ENCODE measurements at places on chromosomes 3 and 15. TPM values are rescaled to one million over a fixed set of nuclear protein-coding genes. Genes with fewer than 3 reads are reported as not detected.

DNA sequence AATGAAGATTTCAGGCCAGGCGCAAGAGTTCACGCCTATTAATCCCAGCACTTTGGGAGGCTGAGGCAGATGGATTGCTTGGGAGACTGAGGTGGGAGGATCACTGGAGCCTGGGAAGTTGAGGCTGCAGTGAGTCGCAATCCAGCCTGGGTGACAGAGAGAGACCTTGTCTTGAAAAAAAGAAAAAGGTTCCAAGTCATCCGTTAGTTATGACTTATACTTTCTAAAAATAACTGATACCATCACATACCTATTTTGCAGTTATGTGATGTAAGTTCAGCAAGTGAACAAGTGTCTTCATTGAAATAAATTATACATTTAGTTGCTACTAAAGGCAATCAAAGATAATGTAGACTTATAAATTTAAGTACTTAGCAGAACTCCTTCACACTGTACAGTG, 22.1 kb downstream of the CLPX start:
- DNase-seq: no peak
- no peak overlapping the region for H3K4me3 ChIP-seq
- H3K4me1 ChIP-seq: no peaks in the 10 kb centered on the region

- H3K36me3 ChIP-seq: no peaks in the 10 kb centered on the region
- H3K27ac ChIP-seq: no peak overlapping the region
- DNase-seq: peak; percentile 57
- H3K27me3 ChIP-seq: no peaks in the 10 kb centered on the region
- H3K4me1 ChIP-seq: no peaks in the 10 kb centered on the region
- H3K4me3 ChIP-seq: no peak overlapping the region
Measured at GRCh38 chr3:152222327-152222726, 46.4 kb upstream of the MBNL1 start.

DNA sequence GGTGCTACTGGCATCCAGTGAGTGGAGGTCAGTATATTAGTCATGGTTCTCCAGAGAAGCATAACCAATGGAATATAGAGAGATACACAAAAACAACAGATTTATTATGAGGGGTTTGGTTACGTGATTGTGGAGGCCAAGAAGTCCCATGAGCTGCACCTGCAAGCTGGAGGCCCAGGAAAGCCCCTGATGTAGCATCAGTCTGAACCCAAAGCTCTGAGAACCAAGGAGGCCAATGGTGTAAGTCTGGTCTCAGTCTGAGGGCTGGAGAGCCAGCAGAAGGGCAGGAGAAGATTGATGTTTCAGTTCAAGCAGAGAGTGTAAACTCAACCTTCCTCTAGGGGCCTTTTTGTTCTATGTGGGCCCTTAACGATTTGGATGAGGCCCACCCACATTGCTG, 144.1 kb downstream of the KLF13 start:
- peaks cover 26% of the 10 kb centered on the region for H3K4me1 ChIP-seq
- no peaks in the 10 kb centered on the region for H3K36me3 ChIP-seq
- no peak overlapping the region for H3K4me3 ChIP-seq
- H3K27ac ChIP-seq: no peak overlapping the region

GRCh38 chr3:168615493-168616020, 519.8 kb upstream of the GOLIM4 start:
- no peaks in the 10 kb centered on the region for H3K36me3 ChIP-seq
- no peaks in the 10 kb centered on the region for H3K27me3 ChIP-seq
- H3K4me1 ChIP-seq: no peaks in the 10 kb centered on the region
- H3K27ac ChIP-seq: no peak overlapping the region
- no peak overlapping the region for H3K4me3 ChIP-seq

DNA sequence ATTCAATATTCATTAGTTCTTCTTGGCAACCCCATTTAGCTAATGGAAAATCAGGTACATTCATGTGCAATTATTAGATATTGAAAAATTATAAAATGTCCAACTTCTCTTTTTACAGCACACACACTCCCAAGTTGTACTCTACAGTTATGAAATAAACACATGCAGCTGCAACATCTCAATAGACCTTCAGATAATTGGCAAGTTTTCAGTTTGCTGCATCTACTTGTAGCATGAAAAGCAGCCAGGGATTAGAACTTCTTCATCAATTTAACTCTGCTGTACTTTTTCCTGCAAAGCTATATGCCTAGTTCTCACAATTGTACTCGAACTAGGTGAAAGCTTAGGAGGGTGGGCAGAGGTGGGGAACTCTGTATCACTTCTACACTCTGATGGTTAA, 46.6 kb upstream of the FHIT start:
- H3K36me3 ChIP-seq: no peaks in the 10 kb centered on the region
- DNase-seq: peak; percentile 8
- H3K4me1 ChIP-seq: no peaks in the 10 kb centered on the region
- no peak overlapping the region for H3K27ac ChIP-seq
- H3K27me3 ChIP-seq: no peaks in the 10 kb centered on the region

The ST3GAL6 gene
- 2.6 TPM for total RNA-seq

The MRAS gene
- total RNA-seq: 48.0 TPM

The GRAMD1C gene
- 2.1 TPM for total RNA-seq

The FBXO40 gene
- not detected for total RNA-seq

GRCh38 chr3:110314512-110315114, 757.0 kb upstream of the NECTIN3 start:
- no peak overlapping the region for H3K27ac ChIP-seq
- H3K36me3 ChIP-seq: no peaks in the 10 kb centered on the region
- H3K27me3 ChIP-seq: no peaks in the 10 kb centered on the region
- DNase-seq: peak; percentile 45
- no peaks in the 10 kb centered on the region for H3K4me1 ChIP-seq

DNA sequence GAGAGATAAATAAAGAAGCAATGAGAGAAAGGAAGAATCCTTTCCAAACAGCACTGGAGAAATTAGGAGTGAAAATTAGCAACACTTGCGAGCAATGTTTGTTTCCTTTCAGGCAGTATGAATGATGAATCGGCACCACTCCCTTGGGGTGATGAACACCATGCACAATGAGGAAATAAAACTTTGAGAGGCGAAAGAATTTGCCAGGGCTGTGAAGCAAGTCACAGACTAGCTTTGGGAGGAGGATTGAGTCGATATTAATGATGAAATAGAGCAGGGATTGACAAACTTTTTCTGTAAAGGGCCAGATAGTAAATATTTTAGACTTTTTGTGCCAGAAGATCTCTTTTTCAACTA, 237.7 kb downstream of the AGBL1 start:
- H3K4me1 ChIP-seq: no peaks in the 10 kb centered on the region
- no peaks in the 10 kb centered on the region for H3K36me3 ChIP-seq
- no peak for DNase-seq
- H3K27me3 ChIP-seq: no peaks in the 10 kb centered on the region
- no peak overlapping the region for H3K4me3 ChIP-seq

DNA sequence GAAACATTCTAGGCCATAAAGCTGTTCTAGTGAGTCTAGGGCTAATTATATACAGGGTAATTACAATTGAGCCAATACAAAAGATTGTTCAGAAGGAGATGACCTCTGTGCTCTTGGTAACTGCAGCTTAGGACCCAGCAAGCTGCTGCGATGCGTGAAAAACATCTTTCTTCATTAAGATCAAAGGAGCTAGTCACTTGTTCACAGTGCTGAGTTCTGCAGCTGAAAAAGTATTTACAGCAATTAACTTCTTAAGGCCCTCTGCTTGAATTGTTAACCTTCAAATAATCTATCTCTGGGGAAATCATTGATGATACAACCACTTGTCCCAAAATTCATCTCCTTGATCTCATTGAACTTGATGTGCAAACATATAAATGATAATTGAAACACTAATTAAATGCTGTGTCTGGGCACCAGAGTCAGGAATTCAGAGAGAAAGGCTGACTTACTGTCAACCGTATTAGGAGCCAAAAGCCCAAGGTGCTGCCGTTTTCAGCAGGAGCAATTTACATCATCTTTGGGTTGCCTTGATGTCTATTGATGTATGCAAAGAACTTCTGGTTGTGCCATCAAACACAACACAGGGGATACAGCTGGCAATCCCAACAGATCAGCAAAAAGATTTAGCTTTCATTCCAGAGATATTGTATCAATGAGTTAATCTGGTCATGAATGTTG, 213.0 kb downstream of the NECTIN3 start:
- no peaks in the 10 kb centered on the region for H3K36me3 ChIP-seq
- no peak for DNase-seq
- no peaks in the 10 kb centered on the region for H3K27me3 ChIP-seq
- H3K4me1 ChIP-seq: no peaks in the 10 kb centered on the region

GRCh38 chr15:67076147-67076843, 10.9 kb downstream of the SMAD3 start:
- peak overlapping the region; percentile 70 for H3K27ac ChIP-seq
- no peak overlapping the region for H3K4me3 ChIP-seq
- H3K27me3 ChIP-seq: no peaks in the 10 kb centered on the region
- H3K36me3 ChIP-seq: peaks cover 9% of the 10 kb centered on the region
- H3K4me1 ChIP-seq: peaks cover 46% of the 10 kb centered on the region
- DNase-seq: peak; percentile 80

The FANCI gene
- total RNA-seq: 5.6 TPM

The UTS2B gene
- total RNA-seq: 0.99 TPM

DNA sequence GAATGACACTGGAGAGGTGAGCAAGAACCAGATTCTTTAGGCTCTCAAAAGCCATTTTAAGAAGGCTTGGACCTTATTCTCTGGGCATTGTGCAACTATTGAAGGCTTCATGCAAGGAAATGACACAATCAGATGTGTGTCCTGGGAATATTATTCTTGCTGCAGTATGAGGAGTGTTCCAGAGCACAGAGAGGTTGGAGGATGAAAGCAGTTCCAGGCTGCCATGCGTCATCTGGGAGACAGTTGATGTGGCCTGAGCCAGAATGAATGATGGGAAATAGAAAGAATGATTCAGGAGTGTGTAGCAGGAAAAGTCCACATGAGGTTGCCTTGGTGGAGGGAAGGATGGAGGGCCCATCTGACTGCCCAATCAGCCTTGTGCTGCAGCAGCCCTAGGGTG, 123.1 kb downstream of the CHCHD6 start:
- H3K4me3 ChIP-seq: no peak overlapping the region
- DNase-seq: no peak
- no peaks in the 10 kb centered on the region for H3K36me3 ChIP-seq
- H3K27ac ChIP-seq: no peak overlapping the region

- no peak overlapping the region for H3K4me3 ChIP-seq
- no peak for DNase-seq
- no peak overlapping the region for H3K27ac ChIP-seq
- H3K4me1 ChIP-seq: no peaks in the 10 kb centered on the region
- H3K36me3 ChIP-seq: no peaks in the 10 kb centered on the region
Measured at GRCh38 chr15:81108427-81108826, 25.6 kb upstream of the CFAP161 start.

DNA sequence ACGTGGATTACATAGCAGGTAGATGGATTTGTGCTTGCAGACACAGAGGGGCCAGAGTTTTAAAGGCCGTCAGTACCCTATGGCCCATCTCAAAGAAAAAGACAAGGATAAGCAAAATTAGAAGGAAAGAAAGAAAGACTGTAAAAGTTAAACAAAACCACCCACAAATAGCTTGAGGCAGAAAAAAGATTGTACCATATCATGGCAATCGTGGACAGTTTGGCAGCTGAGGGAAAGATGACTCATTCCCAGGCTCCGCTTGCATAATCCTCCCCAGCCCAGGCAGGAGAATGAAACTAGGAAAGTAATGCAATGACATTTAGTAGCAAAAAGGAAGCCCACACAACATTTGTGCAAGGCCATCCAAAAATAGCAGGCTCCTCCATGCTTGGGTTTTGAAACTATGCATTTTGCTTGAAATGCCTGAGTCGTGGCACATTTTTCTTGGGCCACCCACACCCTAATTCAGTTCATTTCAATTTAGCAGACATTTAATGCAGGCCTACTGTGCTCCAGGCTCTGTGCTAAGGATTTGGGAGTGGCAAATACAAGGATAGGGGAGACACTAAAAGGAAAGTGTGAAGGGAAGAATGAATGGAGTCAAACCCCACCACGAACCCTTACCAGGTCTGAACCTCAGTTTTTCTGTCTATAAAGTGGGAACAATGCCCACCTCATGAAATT, 40.9 kb upstream of the SMAD3 start:
- no peak overlapping the region for H3K4me3 ChIP-seq
- peak overlapping the region; percentile 78 for H3K27ac ChIP-seq
- DNase-seq: peak; percentile 95
- H3K36me3 ChIP-seq: no peaks in the 10 kb centered on the region
- peaks cover 32% of the 10 kb centered on the region for H3K4me1 ChIP-seq
- H3K27me3 ChIP-seq: no peaks in the 10 kb centered on the region

GRCh38 chr3:184659797-184660301, 52.0 kb downstream of the MAGEF1 start:
- peaks cover 4% of the 10 kb centered on the region for H3K27me3 ChIP-seq
- H3K36me3 ChIP-seq: no peaks in the 10 kb centered on the region
- no peak overlapping the region for H3K4me3 ChIP-seq

The MINDY4B gene
- total RNA-seq: not detected

DNA sequence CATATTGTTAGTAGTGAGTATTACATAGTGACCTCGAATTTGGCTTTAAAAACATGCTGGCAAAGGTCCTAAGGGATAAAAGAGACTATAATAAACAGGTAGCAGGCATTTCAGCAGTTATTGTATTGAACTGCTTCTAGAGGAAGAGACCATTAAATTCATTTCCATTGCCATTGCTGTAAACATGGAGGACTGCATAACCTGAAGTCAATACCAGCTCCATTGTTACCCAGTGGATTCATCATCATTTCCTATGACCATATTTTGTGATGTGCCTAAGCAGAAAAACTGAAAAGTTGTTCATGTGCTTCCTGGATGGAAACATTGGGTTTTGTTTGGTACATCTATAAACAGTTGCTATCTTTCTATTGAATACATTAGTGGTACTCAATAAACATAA, 482.5 kb upstream of the UBE2E2 start:
- no peaks in the 10 kb centered on the region for H3K4me1 ChIP-seq
- H3K36me3 ChIP-seq: no peaks in the 10 kb centered on the region
- no peak for DNase-seq
- H3K27ac ChIP-seq: no peak overlapping the region
- no peaks in the 10 kb centered on the region for H3K27me3 ChIP-seq
- no peak overlapping the region for H3K4me3 ChIP-seq

- H3K27me3 ChIP-seq: no peaks in the 10 kb centered on the region
- H3K27ac ChIP-seq: no peak overlapping the region
- no peaks in the 10 kb centered on the region for H3K4me1 ChIP-seq
- H3K36me3 ChIP-seq: no peaks in the 10 kb centered on the region
- DNase-seq: no peak
Measured at GRCh38 chr3:2247831-2248230, 149.2 kb downstream of the CNTN4 start.

The RBP2 gene
- total RNA-seq: not detected

GRCh38 chr3:80929576-80929975, 831.9 kb downstream of the GBE1 start:
- H3K27ac ChIP-seq: no peak overlapping the region
- H3K4me1 ChIP-seq: no peaks in the 10 kb centered on the region
- H3K27me3 ChIP-seq: no peaks in the 10 kb centered on the region
- no peak for DNase-seq

DNA sequence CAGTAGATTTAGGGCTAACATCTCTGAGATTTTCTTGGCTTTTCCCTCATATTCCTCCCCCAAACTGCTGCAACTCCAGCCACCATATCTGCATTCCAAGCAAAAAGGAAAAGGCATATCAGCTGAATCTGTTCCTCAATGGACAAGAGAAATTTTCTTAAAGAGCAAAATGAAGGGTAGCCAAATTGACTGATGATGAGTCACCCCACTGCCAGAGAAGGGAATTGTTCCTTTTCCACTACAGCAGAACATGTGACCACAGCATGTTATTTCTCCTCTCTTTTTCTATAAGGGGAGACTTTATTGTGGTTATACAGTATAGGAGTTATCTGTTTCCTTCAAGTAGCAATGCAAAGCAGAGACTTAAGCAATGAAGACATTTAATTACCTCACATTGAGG, 172.5 kb downstream of the MTHFS start:
- H3K4me3 ChIP-seq: no peak overlapping the region
- no peaks in the 10 kb centered on the region for H3K36me3 ChIP-seq
- H3K4me1 ChIP-seq: no peaks in the 10 kb centered on the region
- H3K27ac ChIP-seq: no peak overlapping the region
- H3K27me3 ChIP-seq: no peaks in the 10 kb centered on the region
- DNase-seq: peak; percentile 78
